Activated naive CD4-positive, alpha-beta T cell (primary cell): ENCODE measurements at places on chromosomes 13 and 19.

GRCh38 chr13:112510987-112511685 lies 76.8 kb downstream of the TUBGCP3 start:
- DNase-seq, result no peak

DNA sequence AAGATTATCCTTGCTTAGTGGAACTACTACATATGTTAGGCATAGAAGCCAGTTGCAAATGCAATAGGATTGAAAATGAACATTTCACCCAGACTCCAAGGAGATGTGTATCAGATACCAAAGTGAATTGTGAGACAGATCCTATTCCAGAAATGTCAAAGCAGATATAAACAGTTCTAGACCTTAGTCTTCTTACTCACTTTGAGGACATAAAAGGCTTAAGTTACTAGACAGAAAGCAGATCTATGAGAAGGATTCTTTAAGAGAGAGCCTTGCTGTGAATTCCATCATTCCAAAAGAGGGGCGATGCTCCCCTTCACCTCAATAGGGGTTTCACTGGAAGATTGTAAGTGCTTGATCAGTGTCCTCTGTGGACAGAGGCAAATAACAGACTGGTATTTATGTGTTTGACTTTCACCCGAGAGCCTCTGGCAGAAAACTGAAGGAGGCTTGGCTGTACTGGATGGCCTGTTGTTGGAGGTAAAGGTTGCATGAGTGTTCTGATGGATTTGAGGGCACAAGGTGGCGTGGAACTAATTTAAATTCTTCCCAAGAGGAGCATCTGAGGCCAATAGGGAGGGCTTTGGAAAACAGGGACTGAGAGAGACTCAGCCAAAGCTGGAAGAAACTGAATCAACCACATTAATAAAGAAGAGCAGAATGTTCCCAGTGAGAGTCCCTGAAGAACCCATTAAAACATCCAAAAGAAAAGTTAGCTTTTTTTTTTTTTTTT lies 194.8 kb downstream of the DCLK1 start:
- DNase-seq, result no peak

GRCh38 chr13:113498905-113499304 lies 8.4 kb upstream of the DCUN1D2 start:
- DNase-seq, result no peak

DNA sequence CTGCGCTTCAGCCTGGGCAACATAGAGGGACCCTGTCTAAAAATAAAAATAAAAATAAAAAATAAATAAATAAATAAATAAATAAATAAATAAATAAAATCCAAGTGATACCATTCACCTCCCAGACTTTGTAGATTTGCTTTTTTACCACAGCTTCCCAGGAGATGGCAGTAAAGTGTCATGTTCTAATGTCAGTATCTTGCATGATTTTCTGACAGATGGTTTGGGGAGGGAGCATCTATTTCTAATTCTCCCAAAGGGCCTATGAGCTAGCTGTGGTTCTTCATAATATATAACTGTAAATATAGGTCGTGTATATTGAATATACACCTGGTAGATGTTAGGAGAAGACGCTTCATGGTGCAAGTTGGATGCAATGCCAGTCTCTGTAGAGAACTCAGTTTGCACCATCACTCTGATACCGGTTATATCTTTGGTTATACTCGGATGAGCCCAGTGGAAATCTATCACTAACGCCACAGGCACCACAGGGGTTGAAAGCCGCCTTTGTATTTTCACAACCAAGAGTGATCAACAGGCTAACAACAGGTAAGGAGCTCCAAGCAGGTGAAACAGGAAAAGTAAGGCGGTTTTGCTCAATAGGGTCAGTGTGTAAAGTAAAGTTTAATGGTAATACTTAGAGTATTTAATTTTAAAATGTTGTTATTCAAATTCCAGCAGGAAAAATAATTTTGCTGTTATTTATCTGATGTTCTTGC lies 13.9 kb downstream of the APLP1 start:
- no peak for DNase-seq

DNA sequence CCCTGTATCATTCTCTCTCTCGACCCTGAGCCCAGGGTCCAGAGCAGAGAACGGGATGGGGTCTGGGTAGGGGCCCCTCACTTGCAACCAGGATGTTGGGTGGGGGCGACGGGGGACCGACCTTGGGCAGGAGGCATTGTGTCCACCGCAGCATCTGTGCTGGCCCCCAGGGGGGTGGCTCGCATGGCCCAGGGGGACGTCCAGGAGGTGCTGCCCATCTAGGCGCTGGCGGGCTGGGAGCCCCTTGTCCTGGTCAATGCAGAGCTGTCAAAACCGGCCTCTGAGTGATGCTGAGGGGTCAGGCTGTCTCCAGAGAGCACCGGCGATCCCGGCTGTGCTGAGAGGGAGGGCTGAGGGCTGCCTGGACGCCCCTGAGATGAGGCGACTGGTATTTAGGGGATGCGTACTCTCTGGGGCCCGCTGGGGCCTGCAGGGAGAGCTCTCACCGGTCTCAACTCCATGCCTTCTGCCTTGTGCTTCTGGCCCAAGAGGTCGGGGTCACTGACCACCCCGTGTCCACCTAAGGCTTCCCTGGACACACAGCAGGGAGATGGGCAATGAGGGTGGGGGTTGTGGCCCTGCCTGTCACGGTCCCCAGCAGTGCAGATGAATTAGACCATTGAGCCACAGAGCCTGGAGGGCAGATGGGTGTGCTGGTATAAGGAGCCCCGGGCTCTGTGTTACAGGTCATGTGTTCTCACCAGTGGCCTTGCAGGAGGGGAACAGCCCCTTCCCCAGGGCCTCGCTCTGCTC lies 8.6 kb downstream of the RPS9 start:
- DNase-seq, result no peak

GRCh38 chr13:66830940-66831716 lies 399.0 kb downstream of the PCDH9 start:
- no peak for DNase-seq

DNA sequence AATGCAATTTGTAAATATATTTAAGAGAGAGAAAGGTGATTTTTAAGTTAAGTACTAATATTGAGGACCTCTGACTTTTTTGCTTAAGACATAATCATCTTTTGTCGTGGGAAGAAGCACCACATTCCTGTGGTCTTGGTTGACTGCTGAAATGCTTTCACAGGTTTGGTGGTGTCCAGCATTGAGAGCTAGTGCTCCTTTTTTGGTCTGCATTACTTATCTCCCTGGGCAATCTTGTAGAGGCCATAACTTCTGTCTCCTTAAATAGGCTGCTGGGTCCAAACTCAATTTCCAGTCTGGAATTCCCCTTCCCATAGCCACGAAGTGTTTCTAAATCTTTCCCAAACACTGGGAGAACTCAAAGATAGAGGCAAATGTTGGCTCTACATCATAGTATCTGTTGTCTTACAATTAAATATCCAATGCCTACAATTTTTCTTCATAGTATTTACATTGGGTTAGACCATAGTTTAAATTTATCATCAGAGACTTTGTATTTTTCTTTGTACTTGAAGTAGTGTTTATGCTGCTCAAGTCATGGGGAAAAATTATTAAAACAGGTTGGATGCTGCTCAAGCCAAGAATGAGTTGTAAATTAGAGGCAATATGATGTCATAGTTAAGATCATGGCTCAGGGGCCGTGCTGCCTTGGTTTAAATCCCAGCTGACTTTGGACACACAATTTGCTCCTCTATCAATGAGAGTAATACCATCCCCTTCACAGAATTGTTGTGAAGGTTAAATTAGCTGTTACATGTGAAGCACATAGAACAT lies 105.6 kb downstream of the POSTN start:
- no peak for DNase-seq

DNA sequence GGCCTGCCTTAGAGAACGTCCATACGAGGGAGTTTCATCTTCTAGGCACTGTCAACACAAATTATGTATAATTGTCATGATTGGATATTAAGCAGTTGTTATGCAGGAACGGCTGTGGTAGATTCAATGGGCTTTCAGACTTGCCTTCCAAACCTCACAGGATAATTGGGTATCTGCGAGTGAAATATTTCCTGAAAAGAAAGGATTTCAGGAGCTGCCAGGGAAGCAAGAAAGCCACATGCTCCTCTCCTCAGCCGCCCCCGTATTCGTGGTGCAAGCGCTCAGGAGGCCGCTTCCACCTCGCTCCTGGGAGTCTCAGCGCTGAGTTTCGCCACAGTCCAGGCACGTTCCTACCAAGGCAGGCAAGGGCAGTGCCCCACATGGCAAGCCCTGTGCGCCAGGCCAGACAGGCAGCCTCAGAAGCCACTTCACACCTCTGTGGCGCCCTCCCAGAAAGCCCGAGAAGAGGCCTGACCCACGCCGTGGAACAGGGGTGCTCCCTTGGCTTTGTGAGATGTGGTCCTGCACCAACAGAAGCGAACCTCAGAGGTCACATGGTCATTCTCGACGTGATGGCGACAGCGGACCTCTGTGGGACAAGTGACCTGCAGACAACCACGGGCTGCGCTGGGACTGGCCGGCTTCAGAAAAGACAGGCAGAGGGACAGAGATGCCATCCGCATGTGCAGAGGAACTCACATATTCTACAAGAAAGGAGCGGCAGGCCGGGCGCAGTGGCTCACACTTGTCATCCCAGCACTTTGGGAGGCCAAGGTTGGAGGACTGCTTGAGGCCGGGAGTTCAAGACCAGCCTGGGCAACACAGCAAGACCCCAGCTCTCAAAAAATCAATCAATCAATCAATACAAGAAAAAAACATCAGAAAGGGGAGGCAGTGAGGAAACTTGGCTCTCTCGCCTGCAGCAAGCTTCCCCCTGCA lies 41.4 kb downstream of the CEBPG start:
- no peak for DNase-seq

- DNase-seq, result no peak
Observed at GRCh38 chr19:44303976-44304568, 753 bp downstream of the ZNF235 start.

DNA sequence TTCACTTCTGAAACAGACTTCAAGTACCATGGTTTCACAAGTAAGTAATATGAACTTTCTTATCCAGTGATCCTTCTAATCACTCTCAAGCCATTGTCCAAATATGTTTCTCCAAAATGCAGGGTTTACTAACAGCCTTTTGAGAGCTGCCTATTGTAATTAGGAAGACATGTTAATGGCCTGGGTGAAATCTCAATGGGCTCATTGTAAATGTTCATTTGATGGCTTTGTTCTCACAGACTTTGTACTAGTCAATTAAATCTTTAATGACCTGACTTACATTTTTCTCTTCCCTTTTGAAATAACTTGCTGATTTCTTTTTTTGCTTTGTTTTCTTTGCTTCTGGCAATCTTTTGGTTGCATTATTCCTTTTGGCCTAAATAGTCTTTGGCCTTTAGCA lies 444.8 kb downstream of the LIG4 start:
- no peak for DNase-seq

- DNase-seq, result no peak
Observed at GRCh38 chr13:36420437-36420891, 11.8 kb upstream of the CCNA1 start.
